Coronary artery (tissue), 2 donors: ENCODE measurements at places on chromosomes 3 and 15.

GRCh38 chr3:126121074-126121473, 37.1 kb upstream of the SLC41A3 start:
- peak; percentile 46 for DNase-seq

- no peak for DNase-seq
Observed at GRCh38 chr15:72584006-72584405, 70.5 kb upstream of the GOLGA6B start.

DNA sequence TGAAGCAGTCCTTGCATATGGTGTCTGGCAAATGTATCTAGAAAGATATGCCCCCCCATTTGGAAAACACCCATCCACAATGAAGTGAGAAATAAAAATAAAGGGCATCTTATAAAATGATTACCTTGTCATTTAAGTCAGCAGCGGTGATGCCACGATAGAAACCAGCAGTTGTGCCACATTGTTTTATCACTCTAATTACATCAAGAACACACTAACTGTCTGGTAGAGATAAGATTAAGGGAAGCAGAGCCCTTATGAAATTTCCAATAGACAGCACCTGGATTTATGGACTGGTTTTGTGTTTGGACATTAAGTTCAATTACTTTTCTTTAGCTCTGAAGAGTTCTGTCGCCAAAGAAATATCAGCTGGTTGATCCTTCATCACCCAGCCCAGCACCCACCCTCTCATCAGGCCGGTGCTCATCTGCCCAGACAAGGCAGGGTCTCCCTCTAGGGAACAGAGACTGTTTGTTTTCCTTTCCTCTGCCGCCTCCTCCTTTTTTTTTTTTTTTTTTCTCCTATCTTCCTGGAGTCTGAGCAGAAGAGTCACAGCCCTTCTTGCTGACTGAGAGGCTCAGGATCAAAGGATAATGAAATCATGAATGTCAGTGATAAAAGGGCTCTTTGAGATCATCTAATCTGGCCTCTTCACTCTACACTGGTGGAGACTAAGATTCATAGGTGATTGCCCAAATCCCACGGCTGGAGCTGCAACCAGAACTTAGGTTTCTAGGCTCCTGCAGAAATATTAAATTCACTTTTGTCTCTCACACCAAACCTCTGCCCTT, 464.1 kb downstream of the NTRK3 start:
- DNase-seq: no peak

DNA sequence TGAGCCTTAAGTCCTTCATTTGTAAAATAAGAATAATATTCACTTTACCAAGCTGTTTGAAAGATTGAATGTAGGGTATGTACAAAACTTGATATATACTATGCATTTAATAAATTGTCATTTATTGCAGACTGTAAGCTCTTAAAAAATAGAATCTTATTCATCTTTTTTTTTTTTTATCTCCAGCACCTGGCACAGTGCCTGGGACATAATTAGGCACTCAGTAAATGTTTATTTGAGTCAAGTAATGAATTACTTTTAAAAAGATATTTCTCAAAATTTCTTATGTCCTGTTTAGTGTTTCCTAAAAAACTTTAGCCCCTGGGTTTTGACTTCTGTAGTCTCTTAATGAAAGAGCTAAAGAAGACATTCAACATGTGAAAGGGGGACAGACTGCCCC, 71.7 kb downstream of the TOP2B start:
- DNase-seq: no peak

DNA sequence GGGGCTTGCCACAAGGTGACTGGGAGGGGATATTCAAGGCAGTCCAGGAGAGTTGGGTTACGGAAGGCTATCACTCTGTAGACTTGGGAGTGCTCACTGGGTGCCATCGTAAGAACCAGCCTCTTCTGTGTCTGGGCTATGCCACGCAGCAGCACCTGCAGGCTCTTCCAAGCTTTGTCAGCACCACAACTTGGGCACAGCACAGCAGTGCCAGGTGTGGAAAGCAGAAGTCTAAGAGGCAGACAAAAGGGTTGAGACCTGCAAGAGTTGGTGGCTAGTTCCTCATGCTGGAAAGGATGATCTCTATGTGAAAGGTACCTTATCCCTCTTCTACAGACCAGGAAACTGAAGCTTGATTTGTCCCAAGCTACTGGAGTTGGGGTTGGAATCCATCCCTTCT, 15.8 kb downstream of the CX3CR1 start:
- no peak for DNase-seq

GRCh38 chr3:9810433-9810770, 340 bp downstream of the TTLL3 start:
- no peak for DNase-seq

DNA sequence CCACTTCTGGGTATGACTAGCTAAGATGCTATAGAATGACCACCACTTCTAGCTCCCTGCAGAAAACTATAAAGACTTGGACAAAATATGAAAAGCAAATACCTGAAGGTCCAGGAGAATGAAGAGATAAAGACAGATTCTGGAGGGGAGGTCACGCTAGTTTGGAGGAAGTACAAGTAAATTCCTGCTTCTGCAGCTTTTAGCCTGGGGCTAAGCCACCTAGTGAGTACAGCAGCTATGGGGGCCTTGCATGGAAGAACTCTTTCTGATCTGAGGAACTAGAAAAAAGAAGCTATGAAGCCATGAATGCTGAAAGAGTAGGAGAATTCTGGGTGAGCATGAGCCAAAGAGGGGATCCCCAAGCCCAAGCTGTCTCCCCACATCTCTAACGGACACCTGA, 29.8 kb downstream of the NRG4 start:
- DNase-seq: no peak

GRCh38 chr3:168707900-168708299, 612.2 kb upstream of the GOLIM4 start:
- no peak for DNase-seq

- DNase-seq: no peak
Observed at GRCh38 chr3:185028121-185028520, 124.7 kb downstream of the C3orf70 start.

DNA sequence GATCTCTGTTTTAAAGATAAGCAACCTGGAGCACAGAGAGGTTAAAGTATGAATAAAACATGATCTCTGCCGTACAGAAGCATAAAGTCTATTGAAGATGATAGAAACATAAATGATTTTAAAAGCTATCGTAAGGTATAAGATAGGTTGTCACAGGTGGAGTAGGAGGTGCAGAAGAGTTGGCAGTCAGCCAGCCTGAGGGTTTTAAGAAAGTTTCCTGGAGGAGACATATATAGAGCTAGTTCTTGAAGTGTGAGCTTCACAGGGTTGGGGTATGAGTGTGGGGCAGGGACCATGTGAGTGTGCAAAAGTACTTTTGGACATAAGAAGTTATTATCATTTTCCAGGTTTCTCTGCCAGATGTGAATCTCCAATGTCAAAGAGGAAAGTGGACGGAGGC, 3.9 kb upstream of the FGF12 start:
- DNase-seq: no peak

GRCh38 chr3:9397906-9398699, 688 bp downstream of the SETD5 start:
- peak; percentile 80 for DNase-seq

GRCh38 chr15:65175511-65175910, 9.6 kb downstream of the CLPX start:
- DNase-seq: no peak

GRCh38 chr3:148914936-148915690, 50.0 kb downstream of the CPA3 start:
- no peak for DNase-seq

DNA sequence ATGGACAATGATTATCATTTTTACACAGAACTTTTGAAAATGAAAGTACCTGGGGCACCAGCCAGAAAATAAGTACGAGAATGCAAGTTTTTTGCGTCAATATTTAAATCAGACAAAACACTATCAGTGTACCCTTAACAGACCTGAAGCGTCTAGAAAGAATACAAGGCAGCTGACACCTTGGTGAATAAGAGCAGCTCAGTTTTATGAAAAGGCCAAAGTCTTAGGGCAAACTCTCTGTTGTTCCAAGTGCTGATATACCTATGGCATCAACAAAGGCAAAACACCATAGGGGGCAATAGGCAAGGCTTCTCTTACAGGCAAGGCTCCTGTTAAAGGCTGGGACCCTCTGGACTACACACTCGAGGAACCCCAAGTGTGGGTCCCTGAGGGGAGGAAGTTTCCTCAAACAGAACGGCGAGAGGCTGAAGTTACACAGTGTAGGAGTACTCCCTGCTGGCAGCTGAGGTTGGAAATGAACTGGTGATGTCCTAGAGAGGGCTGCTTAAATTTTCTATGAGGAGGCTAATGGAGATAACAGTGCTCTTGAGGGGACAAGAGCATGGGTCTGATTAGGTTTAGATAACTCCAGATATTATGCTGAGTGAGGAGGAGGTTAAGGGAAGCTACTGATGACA, 291.0 kb downstream of the TIGIT start:
- no peak for DNase-seq

GRCh38 chr3:172279191-172279640, 169.0 kb downstream of the GHSR start:
- no peak for DNase-seq

DNA sequence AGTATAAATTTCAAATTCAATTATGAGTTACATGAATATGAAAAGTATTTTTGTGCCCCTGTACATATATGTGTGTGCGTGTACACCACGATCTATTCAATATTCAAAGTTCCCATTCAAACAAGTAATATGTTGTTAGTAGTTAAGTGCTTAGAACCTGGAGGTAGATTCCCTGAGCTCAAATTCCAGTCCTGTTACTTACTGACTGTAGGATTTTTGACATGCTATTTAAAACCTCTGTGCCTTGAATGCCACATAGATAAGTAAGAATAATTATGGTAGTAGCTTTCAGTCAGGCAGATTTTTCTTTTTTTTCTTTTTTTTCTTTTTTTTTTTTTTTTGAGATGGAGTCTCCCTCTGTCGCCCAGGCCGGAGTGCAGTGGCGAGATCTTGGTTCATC, 53.3 kb upstream of the CMSS1 start:
- no peak for DNase-seq

DNA sequence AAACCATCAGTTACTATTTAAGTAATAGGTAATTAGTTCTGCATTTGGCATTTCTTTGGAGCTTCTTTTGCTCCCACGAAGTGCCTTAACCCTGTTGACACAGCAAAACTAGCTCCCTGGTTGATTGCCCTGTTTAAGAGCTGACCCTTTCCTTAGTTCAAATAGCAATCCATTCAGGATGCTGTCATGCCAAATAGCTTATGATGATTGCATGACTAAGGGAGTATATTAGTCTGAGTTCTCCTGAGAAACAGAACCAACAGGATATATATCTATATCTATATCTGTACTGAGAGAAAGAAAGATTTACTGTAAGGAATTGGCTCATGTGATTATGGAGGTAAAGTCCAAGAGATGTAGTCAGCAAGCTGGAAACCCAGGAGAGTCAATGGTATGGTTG, 50.3 kb upstream of the SPRED1 start:
- DNase-seq: no peak

DNA sequence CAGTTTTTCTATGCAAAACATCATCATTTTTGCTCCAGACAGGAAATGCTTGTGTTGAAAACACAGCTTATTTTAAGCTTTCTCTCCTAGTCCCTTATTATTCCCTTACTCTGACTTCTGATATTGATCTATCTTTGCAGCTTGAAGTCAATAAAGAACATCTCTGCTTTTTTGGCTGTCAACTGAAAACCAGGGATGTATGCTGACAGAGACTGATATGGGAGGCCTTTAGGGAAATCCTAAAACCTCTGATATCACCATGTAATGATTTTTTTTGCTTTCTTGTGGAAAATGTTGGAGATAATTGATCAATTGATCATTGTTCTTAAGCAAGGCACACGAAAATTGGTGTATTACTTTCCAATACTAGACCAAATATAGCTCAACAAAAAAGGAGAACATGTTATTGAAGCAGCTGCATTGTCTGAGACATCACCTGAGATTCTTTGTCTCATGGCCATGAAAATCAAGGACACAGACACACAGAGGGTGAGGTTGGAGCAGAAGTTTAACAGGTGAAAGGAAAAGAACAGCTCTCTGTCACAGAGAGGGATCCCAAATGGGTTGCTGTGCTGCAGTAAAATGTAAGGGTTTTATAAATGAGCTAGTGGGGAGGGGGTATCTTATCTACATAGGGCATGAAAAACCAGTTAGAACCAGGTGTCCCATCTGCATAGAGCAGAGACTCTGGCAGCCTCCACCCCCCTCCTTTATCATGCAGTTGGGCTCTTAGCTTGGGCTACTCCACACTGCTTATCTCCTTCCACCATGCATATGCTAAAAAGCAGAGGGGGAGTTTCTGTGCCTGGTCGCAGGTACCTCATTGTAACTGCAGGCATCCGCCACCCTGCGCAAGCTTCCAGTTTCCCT, 17.0 kb upstream of the SENP7 start:
- DNase-seq: no peak

DNA sequence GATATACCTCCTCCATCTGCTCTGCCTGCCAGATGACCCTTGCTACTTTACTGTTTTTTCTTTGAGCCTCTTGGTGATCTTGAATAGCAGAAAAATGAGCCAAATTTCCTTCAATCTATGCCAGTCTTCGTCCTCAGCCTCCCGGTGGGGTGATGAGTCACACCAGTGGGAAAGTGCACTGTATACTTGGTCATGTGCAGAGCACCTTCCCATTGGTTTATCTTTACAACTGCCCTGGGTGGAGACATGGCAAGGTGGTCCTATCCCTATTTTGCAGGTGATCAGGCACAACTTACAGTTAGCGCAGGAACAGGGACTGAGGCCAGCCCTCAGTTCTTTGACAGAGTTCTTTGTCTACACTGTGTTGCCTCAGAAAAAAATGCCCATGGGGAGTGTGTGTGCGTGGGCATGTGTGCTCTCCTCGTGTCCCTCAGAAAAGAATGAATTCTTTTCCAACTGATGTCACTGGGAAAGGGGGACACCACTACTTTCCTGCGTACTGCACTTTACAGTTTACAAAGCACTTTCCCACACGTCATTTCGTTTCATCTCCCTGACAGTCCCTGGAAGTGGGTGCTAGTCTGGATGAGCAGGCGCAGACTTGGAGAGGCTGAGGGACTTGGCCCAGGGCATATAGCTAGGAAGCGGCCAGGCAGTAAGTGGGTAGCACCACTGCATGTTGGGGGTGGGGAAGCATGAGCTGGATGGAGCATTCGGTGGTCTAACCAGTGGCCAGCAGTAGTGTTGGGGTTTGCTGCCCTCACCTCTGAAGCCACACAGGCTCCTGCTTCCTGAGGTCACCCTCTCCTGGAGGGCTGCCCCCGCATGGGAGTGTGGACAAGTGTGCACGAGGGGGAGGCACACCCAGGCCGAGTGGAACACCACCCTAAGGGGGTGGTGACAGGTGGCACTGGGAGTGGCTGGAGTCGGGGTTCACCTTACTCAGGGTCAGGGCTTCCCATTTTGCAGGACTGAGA, 24.1 kb downstream of the SMAD3 start:
- DNase-seq: no peak

DNA sequence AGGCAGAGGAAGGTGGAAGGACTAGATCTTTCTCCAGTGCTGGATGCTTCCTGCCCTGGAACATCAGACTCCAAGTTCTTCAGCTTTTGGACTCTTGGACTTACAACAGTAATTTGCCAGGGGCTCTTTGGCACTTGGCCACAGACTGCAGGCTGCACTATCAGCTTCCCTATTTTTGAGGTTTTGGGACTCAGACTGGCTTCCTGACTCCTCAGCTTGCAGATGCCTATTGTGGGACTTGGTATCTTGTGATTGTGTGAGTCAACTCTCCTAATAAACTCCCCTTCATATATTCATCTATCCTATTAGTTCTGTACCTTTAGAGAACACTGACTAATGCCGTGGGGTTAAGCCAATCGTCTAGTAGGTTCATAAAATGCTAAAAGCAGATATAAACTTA, 8.8 kb upstream of the B3GNT5 start:
- DNase-seq: no peak

- no peak for DNase-seq
Observed at GRCh38 chr15:88711806-88712205, 73.0 kb downstream of the ISG20 start.
